ENCODE measurements at places on chromosomes 11 and 22.

DNA sequence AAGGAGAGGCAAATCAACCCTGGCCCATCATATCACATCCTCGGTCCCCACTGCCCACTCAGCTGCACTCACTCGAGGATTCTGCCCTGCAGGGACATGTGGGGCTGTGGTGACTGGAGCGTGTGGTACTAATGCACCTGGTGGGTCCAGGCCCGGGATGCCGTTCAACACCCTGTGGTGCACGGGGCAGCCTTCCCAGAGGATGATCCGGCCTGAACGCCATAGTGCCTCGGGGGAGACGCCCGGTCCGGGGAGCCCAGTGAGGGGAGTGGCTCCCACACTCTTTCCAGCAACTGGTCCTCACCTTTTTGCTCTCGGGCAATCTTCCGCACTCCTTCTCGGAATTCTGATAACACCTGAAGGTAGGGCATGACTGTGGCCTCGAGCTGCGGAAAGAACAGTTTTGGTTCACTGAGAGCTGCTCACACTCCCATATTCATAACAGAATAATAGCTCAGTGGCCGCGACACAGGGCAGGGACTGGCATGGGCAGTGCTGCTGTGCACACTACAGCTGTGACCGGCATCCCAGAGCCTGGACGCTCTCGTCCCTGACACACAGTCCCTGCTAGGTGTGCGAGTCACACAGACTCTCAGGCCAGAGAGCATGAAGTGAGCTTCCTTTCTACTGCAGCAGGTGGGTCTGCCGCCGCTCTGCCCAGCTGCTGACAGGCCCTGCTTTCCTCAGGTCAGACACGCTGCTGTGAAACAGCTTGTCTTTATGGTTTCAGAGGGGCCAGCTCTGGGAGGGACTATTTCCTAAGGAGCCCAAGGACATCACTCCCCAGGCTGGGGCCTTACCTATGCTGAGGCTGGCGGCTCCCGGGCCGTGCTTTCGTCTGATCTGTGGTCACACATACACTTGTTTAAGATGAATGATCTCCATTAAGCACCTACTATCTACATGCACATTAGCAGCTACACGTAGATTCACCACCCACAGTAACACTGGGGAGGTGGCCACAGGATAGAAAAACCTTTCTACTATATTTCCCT lies 20.1 kb upstream of the NAP1L4 start:
- no peak for DNase-seq

DNA sequence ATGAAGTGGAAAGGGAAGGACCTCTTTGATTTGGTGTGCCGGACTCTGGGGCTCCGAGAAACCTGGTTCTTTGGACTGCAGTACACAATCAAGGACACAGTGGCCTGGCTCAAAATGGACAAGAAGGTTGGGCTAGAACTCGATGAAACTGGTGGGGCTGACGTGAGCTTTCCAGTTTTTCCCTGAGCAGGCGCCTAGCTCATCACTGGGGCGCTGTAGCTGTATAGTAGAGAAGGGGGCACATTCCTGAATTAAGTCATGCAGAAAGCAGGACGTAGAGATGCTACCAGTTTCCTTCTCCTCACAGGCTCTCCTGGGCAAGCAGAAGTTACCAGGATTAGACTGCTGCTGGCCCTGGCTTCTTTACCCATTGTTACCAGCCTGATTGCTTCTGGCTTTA lies 33.3 kb downstream of the NF2 start:
- DNase-seq = no peak

DNA sequence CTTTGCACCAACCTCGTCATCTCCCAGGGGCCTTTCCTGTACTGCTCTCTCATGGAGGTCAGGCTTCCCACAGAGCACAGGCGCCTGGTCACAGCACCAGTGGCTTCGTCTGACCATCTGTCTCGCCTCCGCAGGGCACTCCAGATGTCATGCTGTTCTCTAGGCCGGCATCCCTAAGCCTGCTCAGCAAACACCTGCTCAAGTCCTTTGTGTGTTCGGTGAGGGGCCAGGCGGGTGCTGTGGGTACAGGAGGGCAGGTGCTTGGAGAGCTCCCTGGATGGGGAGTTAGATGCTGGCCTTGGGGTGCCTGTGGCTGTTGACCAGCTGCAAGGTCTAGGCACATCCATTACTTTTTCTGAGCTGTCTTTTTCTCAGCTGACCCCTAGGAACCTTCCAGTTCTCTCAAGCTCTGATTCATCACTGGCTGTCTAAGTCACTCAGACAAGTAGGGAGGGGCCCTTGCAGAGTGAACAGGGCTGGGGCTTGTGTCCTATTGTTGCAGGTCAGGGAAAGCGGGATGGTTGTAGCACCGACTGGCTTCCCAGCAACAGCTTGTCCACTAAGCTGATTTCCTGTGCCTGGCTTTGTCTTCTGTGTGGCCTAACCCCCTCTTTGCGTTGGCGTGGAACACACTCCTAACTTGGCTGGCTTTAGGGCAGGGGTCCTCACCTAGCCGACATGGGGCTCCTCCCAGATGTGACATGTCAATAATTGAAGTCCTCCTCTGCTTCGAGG lies 9.2 kb downstream of the CLDN5 start:
- no peak for DNase-seq

DNA sequence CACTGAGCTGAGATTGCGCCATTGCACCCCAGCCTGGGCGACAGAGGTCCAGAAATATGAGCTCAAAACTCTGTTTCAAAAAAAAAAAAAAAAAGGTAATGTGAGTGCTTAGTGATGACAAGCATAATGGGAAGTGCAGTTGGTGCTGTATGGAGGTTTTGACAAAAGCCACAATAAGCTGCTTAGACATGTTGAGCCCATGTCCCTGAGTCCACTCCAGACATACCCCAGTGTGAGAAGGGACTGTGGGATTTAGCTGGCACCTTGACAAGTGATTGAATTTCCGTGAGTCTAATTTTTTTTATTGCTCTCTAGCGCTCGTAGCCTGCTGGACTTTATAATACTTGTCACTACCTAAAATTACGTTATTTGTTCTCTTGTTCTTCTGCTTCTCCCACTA lies 15.1 kb upstream of the LGR4 start:
- DNase-seq = no peak

- DNase-seq = no peak
These were observed 98.6 kb downstream of the ARHGAP8 start for GRCh38 chr22:44850946-44851345.

GRCh38 chr22:47169801-47170140 lies 407.3 kb downstream of the TBC1D22A start:
- DNase-seq = no peak

- DNase-seq = no peak
These were observed 57.3 kb downstream of the WNT7B start for GRCh38 chr22:45919504-45920286.

Data from H9 (cell line).